ENCODE measurements at places on chromosomes 12 and 14.

- peak; percentile 57 for DNase-seq
These were observed 12.9 kb upstream of the NEMF start for GRCh38 chr14:49865431-49865859.

DNA sequence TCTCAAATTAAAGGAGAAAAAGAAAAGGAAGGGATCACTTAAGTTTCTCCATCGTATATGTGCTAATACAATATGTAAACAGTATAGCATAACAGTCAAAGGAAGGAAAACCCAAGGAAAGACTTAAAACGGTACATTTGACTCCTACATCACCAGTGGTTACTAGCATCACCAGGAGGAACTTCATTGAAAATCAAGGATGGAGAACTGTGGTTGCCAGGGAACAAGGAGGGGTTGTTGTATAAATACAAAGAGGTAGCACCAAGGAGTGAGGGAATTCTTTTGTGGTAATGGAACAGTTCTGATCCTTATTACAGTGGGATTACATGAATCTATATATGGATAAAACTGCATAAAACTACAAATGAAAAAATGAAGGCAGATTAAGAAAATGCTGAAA is 1.6 kb downstream of the ZFYVE26 start:
- DNase-seq: no peak

GRCh38 chr12:5900076-5900475 is 45.0 kb downstream of the ANO2 start:
- DNase-seq: no peak

- no peak for DNase-seq
These were observed 34.6 kb downstream of the RERG start for GRCh38 chr12:15186597-15186996.

- no peak for DNase-seq
These were observed 33.1 kb upstream of the SLC35F4 start for GRCh38 chr14:57898837-57899572.

- DNase-seq: no peak
These were observed 95.0 kb upstream of the TBX5 start for GRCh38 chr12:114500775-114501473.

- DNase-seq: no peak
These were observed 27.2 kb upstream of the HSPB8 start for GRCh38 chr12:119151445-119152026.

DNA sequence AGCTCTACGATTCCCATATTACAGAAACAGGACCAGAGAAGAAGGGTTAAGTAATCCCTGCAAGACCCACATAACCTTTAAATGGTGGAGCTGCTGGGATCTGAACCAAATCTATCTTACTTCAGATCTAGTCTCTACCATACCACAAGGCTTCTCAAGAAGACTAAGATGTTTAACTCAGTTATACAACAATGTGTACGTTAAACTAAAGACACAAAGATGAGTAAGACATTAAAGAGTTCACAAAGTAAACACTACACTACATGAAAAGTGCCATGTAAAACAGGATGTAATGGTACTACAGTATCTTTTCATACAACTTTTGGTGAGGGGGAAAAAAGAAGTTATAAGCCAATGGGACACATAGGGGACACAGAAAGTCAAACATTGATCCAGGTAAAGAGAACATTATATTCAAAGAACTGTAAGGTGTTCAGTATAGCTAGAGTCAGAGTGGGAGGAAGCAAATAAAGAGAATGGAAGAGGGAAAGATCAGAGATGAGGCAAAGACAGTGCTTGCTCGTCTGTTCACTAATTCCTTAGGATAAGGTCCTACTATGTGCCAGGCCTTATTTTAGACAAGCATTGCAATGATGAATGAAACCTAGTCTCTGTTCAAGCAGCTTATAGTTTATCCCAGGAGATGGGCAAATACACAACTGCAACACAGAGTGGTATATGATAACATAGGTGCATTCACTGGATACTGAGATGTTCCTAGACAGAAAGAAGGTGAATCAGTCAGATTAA is 7.7 kb downstream of the TMED10 start:
- no peak for DNase-seq

DNA sequence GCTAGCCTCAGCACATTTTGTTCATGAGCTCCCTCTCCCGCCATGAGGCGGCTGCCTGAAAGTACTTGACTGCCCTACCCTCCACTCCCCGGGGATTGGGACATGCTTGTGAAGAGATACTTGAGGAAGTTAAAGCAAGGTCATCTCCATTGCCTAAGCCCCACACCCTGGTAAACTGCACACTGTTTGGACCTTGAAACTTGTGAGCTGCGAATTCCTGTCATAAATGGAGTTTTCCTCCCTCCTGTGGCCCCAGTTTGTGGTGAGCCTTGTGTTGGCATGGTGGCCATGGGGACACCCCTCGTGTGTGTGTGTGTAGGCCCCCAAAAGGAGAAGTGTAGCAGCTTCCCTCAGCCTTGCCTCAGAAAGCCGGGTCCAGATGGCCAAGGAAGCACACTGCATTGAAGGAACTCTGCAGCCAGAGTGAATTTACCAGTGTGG is 395.5 kb downstream of the ZFP36L1 start:
- DNase-seq: no peak

GRCh38 chr12:50120953-50121352 is 8.9 kb downstream of the COX14 start:
- no peak for DNase-seq

DNA sequence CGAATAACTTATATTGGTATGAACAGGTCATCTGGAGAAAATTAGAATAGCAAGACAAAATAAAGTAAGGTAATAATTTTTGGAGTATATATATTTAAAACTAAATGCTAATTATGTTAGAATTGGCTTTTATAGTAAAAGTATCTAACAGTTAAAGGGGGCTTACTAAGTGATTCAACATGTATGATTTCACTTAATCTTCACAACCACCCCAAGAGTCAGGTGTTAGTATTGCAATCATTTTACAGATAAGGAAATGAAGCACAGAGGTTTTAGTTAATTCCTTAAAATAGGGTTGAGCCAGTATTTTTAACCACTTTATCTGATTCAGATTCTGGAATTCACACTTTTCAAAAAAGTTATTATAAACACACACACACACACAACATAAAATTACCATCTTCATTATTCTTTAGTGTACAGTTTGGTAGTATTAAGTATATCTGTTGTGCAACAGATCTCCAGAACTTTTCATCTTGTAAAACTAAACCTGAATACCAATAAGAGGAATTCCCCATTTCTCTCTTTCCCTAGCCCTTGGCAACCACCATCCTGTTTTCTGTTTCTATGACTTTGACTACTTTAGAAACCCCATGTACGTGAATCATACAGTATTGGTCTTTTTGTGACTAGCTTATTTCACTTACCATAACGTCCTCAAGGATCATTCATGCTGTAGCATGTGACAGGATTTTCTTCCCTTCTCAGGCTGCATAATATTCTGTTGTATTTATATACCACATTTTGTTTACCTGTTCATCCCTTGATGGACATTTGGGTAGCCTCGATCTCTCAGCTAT is 12.5 kb downstream of the A2M start:
- no peak for DNase-seq

DNA sequence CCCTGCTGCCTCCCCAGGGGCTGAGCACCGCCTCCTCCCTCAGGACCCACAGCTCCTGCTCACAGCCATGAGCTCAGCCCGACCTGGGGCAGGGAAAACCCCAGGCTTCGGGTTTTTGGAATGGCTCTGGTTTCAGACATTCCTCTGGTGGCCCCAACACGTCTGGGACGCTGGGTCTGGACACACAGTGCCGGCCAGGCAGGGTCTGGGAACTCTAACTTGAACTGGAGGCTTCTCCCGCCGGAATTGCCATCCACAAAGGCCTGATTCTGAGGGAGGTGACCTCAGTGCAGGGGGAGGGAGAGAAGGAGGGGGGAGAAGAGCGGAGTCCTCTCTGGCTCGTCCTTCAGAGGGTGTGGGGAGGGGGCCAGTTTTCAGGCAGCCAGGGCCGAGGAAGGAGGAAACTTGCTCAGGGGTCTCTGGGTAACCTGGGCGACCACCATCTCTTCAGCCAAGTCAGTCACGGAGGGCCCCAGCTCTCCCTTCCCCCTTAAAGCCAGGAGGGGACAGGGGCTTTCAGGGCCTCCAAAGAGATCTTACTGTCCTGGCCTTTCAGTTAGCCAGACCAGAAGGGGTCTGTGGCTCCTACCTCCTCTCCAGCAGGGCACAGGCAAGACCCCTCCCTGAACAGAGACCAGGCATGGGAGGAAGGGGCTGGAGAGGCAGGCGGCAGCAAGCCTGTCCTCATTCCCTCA is 19.4 kb downstream of the NCKAP5L start:
- DNase-seq: no peak

GRCh38 chr12:54286042-54287030 is 5.8 kb downstream of the HNRNPA1 start:
- DNase-seq: no peak

- DNase-seq: no peak
These were observed 2.9 kb downstream of the BCL11B start for GRCh38 chr14:99268810-99269707.

GRCh38 chr12:68785823-68786222 is 22.2 kb upstream of the MDM2 start:
- DNase-seq: no peak

DNA sequence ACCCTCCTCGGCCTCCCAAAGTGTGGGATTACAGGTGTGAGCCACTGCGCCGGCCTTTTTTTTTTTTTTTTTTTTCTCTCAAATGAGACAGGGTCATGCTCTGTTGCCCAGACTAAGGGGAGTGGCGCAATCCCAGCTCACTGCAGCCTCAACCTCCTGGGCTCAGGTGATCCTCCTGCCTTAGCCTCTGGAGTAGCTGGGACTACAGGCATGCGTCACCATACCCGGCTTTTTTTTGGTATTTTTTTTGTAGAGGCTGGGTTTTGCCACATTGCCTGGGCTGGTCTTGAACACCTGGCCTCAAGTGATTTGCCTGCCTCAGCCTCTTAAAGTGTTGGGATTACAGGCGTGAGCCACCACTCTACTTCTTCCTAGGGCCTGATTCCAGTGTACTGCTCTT is 18.7 kb downstream of the FUT8 start:
- no peak for DNase-seq

DNA sequence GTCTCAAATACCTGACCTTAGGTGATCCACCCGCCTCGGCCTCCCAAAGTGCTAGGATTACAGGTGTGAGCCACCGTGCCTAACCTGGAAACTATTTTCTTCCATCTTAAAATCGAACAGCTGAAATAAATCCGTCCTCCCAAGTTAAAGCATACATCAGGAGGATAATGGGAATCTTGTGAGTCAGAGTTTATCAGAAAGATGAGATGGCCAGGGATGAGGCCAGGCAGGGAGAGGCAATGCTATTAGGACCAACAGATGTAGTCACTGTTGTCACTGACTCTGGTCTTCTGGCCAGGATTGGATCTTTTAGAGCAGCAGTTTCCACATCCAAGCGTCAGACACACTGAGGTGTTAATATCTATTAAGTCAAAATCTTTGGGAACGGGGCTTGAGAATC is 61.7 kb upstream of the USP44 start:
- DNase-seq: no peak

DNA sequence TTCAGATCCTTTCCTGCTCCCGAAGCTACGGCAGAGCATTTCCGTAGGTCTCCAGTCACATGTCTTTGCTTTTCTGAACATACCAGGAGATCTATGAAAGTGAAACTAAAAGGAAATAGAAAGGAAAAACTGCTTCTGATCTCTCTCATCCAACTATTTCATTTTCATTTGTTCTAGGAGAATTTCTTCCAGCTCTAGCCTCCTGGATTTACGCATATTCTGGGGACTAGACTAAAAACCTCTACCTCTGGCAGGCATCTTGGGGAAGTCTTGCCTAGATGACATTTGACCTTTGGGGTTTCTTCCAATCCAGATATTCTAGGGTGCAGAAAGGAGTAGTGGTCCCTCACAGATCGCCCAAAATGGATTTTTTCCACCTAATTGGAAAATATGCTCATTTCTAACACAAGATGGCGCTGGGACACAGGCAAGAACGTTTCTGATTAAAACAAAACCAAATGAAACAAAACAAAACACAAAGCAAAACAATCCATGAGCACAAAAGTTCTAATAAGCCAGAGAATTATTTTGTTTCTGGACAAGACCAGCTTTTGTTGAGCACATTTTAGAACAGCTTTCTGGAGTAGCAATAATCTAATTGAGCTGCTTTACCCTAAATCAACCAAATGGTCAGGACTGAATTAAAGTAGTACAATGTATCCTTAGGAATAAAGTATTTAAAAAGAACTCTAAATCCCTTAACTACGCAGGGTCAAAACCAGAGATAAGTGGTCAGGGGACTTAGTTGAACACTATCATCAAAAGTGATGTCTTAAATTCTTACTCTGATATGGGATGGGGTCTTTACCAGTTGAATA is 12.3 kb upstream of the PARP11 start:
- no peak for DNase-seq

GRCh38 chr14:95533391-95533821 is 1.4 kb upstream of the GLRX5 start:
- no peak for DNase-seq

GRCh38 chr12:95663525-95663924 is 112.2 kb upstream of the USP44 start:
- no peak for DNase-seq

DNA sequence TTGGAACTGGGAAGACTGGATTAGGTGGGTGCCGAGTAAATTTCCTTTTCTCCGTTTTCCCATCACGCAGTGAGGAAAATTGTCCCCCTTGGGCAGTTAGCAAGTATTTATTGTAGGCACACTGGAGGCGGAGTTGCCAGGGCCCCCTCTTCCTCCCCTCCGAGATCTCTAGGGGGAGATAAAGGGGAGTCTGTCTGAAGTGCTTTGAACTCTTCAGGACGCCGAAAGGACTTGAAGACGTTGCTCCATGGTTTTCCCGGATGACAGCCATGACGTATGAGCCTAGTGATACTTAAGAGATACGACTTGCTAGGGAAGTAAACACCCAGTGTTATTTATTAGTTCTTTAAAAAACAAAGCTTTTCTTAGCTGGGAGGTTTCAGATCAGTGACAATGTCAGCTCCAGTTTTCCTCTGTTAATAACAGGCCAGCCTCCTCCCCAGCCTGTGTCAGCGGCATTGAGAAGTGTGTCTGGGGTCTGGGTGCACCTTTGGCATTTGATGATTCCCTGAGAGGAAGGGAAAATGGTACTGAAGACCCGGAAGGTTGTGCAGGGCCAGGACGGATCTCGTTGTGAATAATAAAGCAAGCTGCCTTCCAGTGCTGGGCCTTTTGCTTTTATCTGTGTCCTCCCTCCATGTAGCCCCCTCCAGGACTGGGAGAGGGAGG is 78.7 kb downstream of the TSPAN9 start:
- DNase-seq: no peak

GRCh38 chr12:51661199-51661598 is 70.2 kb downstream of the SCN8A start:
- DNase-seq: no peak

- no peak for DNase-seq
These were observed 235.1 kb downstream of the NRXN3 start for GRCh38 chr14:78405079-78405856.

DNA sequence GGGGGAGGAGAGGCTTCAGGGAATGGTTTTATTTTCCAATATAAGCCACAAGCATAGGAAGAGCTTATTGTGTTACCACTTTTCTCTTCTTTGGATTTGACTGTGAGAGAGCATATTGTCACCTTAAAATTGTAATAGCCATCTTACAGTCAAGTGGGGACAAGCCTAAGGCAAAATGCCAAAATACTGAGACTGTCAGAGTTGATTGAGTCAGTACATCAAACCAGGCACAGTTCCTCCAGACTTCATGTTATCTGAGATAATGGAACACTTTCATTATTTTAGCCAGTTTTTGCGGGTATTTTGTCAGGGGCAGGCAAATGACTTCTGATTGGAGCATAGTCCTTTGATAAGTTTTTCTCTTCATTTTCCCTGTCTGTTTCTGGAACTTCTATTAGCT is 19.5 kb upstream of the NUBPL start:
- no peak for DNase-seq

GRCh38 chr12:95574799-95575452 is 23.6 kb upstream of the USP44 start:
- no peak for DNase-seq

GRCh38 chr12:9022592-9022991 is 33.2 kb downstream of the KLRG1 start:
- no peak for DNase-seq
